Subcutaneous adipose tissue (tissue), 4 donors: ENCODE measurements at places on chromosomes 12 and 14. TPM values are rescaled to one million over a fixed set of nuclear protein-coding genes. Genes with fewer than 3 reads are reported as not detected.

Gene RPL10L
- not detected for total RNA-seq

Gene MMP19
- total RNA-seq: 68.6 TPM

Gene OR4K5
- not detected for total RNA-seq

Gene AMDHD1
- total RNA-seq: 1.3 TPM

Gene IL31
- not detected for total RNA-seq

Gene USP5
- total RNA-seq: 22.3 TPM

Gene CMA1
- total RNA-seq: 0.98 TPM

Gene CSRP2
- 14.8 TPM for total RNA-seq

Gene MYL6
- total RNA-seq: 4,580 TPM

Gene SOS2
- total RNA-seq: 39.4 TPM

Gene CIDEB
- 5.2 TPM for total RNA-seq

Gene DPF3
- not detected for total RNA-seq

Gene NGB
- not detected for total RNA-seq

Gene OR4E2
- not detected for total RNA-seq

Gene MRPL51
- total RNA-seq: 67.4 TPM

Gene DIO3
- 6.2 TPM for total RNA-seq

Gene LRCOL1
- total RNA-seq: not detected

Gene GDF3
- total RNA-seq: not detected

Gene MIA2
- total RNA-seq: 17.6 TPM

Gene ANP32D
- not detected for total RNA-seq

Gene PLA2G1B
- not detected for total RNA-seq

Gene B4GALNT3
- total RNA-seq: 0.16 TPM

Gene TSPAN11
- total RNA-seq: 0.19 TPM

Gene GRIP1
- total RNA-seq: 1.8 TPM

Gene PLEKHH1
- total RNA-seq: 7.9 TPM

Gene MGP
- 207 TPM for total RNA-seq

Gene SLC5A8
- total RNA-seq: not detected

Gene PKP2
- 46.7 TPM for total RNA-seq

Gene SPIC
- not detected for total RNA-seq

Gene TAS2R46
- total RNA-seq: 2.3 TPM

Gene USP30
- total RNA-seq: 38.1 TPM

Gene RTL1
- total RNA-seq: not detected

Gene EGLN3
- total RNA-seq: 7.0 TPM

Gene NAB2
- 4.9 TPM for total RNA-seq

Gene FZD10
- not detected for total RNA-seq

Gene KCNJ8
- total RNA-seq: 21.9 TPM

Gene P2RX7
- 29.2 TPM for total RNA-seq

Gene RNASE4
- 171 TPM for total RNA-seq

Gene PLEK2
- not detected for total RNA-seq

Gene TAC3
- not detected for total RNA-seq

Gene BAZ2A
- 61.9 TPM for total RNA-seq

Gene LALBA
- not detected for total RNA-seq

Gene KLRG1
- 5.1 TPM for total RNA-seq

Gene TEP1
- 30.3 TPM for total RNA-seq

Gene PTPN21
- total RNA-seq: 12.6 TPM
